ENCODE measurements at places on chromosomes 7 and 10.

DNA sequence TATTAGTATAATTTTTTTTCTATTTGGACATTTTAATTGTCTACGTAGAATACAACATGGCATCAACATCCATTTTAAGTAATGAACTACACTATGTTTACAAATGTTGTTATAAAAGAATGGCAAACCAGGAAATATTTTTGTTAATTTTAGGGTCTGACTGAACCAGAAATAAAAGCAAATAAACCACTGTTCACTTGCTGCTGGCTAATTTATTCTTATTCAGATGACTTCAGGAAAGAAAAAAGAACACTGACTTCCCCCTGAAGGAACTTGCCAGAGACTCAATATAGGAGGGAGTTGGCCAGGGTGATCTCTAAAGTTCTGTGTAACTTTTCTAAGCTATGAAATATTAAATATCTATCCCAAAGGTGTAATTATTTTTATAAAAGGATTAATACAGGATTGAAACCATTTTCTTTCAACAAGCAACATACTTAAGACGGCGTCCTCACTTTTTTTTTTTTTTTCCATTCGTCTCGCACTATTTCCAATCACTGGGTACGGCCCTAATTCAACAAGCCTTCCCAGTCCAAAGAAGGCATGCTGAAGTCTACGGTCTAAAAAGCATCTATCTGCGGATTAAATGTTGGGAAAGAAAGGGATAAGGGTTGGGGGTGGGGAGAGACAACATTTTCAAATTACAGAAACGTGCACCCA lies 1.2 kb downstream of the USP6NL start:
- peak overlapping the region; percentile 89 for H3K4me3 ChIP-seq
- peaks cover 4% of the 10 kb centered on the region for H3K36me3 ChIP-seq
- peaks cover 60% of the 10 kb centered on the region for H3K4me1 ChIP-seq

DNA sequence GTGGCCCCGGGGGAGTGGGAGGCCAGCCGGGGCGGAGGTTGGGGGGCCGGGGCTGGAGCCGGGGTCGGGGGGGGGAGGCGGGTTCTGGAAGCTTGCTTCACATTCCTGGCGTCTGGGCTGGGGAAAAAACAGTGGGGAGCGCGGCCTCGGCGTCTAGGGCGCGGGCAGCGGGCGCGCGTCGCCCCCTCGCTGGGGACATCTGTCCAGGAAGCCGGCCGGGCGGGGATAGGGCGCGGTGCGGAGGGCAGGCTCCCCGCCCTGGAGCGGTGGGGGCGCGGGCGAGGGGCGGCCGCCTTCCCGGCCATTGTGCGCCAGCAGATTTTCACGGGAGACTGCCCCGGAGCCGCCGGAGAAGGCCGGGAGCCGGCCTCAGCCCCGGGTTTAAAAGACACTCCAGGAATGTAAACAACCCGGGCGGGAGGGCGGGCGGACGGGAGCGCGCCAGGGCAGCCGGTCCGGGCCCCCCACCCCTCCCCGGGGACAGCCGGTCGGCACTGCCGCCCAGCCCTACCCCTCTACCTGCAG lies 1.4 kb downstream of the ZMIZ1 start:
- peak overlapping the region; percentile 80 for H3K27ac ChIP-seq
- H3K36me3 ChIP-seq: peaks cover 2% of the 10 kb centered on the region
- DNase-seq: no peak
- peaks cover 11% of the 10 kb centered on the region for H3K4me1 ChIP-seq
- H3K4me3 ChIP-seq: peak overlapping the region; percentile 92

DNA sequence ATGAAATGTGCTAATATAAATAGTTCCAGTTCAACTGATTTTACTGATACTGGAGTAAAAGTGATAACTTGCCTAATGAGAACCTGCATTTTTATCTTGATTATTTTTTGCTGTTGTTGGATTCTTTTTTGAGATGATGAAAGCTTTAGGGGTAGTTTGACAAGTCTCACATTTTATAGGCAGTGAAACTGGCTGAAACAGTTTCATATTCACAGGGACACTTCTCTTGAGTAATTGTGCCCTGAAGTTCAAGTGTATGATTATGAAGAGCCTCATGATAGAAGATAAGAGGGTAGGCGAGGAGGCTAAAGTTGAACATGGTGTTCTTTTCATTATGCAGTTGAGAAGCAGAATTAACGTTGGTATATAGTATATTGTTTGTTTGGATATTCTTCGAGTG lies 5.1 kb downstream of the AUTS2 start:
- no peak overlapping the region for H3K4me3 ChIP-seq
- H3K36me3 ChIP-seq: no peaks in the 10 kb centered on the region
- H3K27me3 ChIP-seq: peaks cover 43% of the 10 kb centered on the region
- H3K4me1 ChIP-seq: peaks cover 8% of the 10 kb centered on the region
- no peak overlapping the region for H3K27ac ChIP-seq
- no peak for DNase-seq

DNA sequence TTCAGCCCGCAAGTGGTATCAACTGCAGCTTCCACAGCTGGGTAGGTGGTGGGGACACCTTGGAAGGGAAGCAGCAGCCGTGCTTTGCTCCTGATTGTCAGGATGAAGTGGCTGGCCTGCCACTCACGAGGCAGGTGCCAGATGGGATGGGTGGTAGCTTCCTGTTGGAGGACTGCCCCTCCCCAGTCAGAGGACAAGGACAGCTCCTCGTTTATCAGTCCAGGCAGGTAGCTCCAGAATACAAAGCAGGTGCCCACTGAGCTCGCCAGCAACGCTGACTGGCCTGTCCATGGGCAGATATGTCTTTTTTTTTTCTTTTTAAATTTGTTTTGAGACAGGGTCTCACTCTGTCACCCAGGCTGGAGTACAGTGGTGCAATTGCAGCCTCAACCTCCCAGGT lies 431.3 kb downstream of the GALNT17 start:
- no peaks in the 10 kb centered on the region for H3K4me1 ChIP-seq
- H3K4me3 ChIP-seq: no peak overlapping the region
- DNase-seq: no peak
- H3K27me3 ChIP-seq: no peaks in the 10 kb centered on the region
- H3K27ac ChIP-seq: no peak overlapping the region

DNA sequence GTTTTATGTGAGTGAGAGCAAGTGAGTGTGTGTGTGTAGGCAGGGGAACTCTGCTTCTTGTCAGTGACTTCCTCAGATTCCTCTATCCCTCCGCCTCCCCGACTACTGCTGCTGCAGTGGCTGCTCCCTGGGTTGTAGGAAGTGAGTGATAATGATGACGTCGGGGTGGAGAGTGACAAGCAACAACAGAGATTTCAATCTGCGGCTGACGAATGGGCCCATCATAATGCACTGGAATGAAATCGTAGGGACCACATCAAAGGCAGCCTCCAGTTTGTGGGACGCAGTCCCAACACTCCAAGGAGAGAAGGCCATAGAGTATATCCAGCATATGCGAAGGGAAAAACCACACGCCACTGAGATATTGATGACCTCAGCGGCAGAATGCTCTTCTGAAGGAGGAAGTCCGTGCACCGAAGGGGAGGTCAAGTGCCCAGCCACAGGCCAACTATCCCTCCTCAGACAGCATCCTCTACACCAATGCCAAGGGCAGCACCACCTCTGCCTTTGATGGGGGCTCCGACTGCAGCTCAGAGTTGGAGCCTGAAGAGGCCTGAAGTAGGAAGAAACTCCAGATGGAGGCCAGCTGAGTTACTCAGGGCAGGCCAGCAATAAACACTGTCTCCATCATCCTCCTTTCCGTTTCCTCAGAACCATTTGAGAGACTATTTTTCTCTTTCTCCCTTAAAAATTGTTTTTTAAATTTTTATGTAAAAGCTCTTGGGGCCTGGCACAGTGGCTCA lies 11.3 kb upstream of the STMP1 start:
- peaks cover 11% of the 10 kb centered on the region for H3K36me3 ChIP-seq
- H3K27ac ChIP-seq: no peak overlapping the region
- DNase-seq: no peak
- H3K4me3 ChIP-seq: no peak overlapping the region
- H3K4me1 ChIP-seq: peaks cover 2% of the 10 kb centered on the region
- H3K27me3 ChIP-seq: no peaks in the 10 kb centered on the region

DNA sequence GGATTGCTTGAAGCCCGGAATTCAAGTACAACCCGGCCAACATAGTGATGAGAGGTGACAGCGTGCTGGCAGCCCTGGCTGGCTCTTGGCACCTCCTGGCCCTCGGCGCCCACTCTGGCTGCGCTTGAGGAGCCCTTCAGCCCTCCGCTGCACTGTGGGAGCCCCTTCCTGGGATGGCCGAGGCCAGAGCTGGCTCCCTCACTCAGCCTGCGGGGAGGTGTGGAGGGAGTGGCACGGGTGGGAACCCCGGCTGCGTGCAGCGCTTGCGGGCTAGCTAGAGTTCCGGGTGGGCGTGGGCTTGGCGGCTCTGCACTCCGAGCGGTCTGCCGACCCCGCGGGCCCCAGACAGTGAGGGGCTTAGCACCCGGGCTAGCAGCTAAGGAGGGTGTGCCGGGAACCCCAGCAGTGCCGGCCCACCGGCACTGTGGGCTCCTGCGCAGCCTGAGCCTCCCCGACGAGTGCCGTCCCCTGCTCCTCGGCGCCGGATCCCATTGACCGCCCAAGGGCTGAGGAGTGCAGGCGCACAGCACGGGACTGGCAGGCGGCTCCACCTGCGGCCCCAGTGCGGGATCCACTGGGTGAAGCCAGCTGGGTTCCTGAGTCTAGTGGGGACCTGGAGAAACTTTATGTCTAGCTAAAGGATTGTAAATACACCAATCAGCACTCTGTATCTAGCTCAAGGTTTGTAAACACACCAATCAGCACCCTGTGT lies 12.1 kb upstream of the RNF216 start:
- no peaks in the 10 kb centered on the region for H3K36me3 ChIP-seq
- DNase-seq: no peak
- H3K27me3 ChIP-seq: no peaks in the 10 kb centered on the region
- no peak overlapping the region for H3K27ac ChIP-seq
- peaks cover 10% of the 10 kb centered on the region for H3K4me1 ChIP-seq

- no peak overlapping the region for H3K27ac ChIP-seq
- H3K4me3 ChIP-seq: no peak overlapping the region
- H3K27me3 ChIP-seq: no peaks in the 10 kb centered on the region
- peaks cover 16% of the 10 kb centered on the region for H3K4me1 ChIP-seq
- DNase-seq: no peak
- peaks cover 13% of the 10 kb centered on the region for H3K36me3 ChIP-seq
These were observed 154.8 kb downstream of the GRK5 start for GRCh38 chr10:119362122-119362521.

- no peaks in the 10 kb centered on the region for H3K27me3 ChIP-seq
- no peaks in the 10 kb centered on the region for H3K4me1 ChIP-seq
- H3K4me3 ChIP-seq: no peak overlapping the region
These were observed 97.7 kb upstream of the FGFR2 start for GRCh38 chr10:121695731-121696464.

DNA sequence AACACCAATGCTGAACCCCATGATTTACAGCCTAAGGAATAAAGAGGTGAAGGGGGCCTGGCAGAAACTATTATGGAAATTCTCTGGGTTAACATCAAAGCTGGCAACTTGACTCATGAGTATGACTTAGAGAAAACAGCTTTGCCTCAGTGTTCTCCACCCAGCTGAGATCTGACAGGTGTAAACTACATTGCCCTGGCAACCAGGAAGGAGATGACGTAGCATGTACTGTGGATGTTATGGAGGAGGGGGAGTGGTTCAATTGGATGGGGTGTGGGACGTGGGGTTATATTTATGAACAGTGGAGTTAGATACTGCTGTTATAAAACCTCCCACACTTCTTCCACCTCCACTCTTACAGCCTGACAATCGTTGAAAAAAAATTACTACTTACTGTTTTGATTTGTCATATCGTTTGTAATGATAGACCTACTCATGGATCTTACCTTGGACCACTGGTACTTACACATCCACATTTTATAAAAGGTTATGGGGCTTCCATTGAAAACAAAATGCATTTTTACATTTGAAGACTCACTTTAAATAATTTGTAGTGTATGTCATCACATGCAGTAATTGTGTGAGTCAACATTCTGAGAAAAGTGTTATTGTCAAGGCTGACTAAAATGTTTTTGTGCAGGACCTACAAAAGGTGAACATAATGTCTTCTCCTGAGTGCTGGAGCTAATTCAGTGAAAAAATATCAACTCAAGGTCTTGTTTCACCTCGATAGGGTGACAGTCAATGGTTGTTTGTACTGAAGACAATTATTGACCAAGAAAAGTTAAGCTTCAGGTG lies 6.4 kb downstream of the OR2F1 start:
- no peak overlapping the region for H3K4me3 ChIP-seq
- no peak overlapping the region for H3K27ac ChIP-seq
- no peaks in the 10 kb centered on the region for H3K4me1 ChIP-seq
- peaks cover 20% of the 10 kb centered on the region for H3K27me3 ChIP-seq

DNA sequence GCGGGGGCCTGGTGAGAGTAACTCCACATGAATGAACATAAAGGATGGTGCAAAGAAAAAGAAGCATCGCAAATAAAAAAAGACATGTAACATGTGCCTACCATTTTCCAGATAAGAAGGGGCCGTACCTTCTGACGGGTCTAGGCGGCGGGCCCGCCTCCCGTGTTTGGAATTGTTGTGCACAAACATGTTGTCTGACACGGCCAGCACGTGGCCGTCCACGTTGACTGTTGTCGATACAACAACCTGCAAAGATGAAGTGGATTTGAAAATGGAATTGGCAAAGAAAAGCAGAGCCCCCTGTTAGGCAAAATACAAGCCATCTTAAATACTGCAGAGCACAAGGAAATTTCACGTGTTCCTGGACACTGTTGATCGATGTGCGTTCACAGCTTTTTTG lies 90.7 kb downstream of the EBF3 start:
- H3K4me3 ChIP-seq: no peak overlapping the region
- H3K4me1 ChIP-seq: peaks cover 4% of the 10 kb centered on the region
- H3K36me3 ChIP-seq: no peaks in the 10 kb centered on the region
- no peak for DNase-seq

GRCh38 chr7:26705567-26705966 lies 158.8 kb downstream of the SKAP2 start:
- no peak overlapping the region for H3K4me3 ChIP-seq
- no peak overlapping the region for H3K27ac ChIP-seq
- H3K4me1 ChIP-seq: no peaks in the 10 kb centered on the region
- H3K27me3 ChIP-seq: peaks cover 2% of the 10 kb centered on the region

DNA sequence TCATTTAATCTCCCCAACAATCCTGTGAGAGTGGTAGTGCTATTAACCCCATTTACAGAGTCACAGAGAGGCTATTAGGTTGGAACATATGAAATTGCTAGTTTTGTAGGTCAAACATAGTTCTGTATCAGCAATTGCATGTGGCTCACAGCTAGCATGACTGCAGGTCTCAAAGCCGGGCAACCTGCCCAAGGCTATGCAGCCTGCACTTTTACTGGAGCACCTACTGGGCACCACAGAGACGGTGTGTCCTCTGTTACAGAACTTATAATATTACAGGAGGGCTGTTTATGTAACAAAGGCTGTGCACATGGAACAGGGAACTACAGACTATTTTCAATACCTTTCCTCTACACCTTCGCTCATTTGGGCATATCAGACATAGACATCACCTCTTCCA lies 355.8 kb downstream of the RPS24 start:
- no peaks in the 10 kb centered on the region for H3K36me3 ChIP-seq
- H3K4me1 ChIP-seq: no peaks in the 10 kb centered on the region
- DNase-seq: no peak
- no peak overlapping the region for H3K27ac ChIP-seq

- no peaks in the 10 kb centered on the region for H3K36me3 ChIP-seq
- no peak overlapping the region for H3K4me3 ChIP-seq
- DNase-seq: no peak
- no peaks in the 10 kb centered on the region for H3K4me1 ChIP-seq
- peaks cover 12% of the 10 kb centered on the region for H3K27me3 ChIP-seq
These were observed 176.3 kb downstream of the DGKI start for GRCh38 chr7:137670222-137671064.

- DNase-seq: no peak
- H3K4me3 ChIP-seq: no peak overlapping the region
- H3K4me1 ChIP-seq: peaks cover 2% of the 10 kb centered on the region
- peaks cover 2% of the 10 kb centered on the region for H3K36me3 ChIP-seq
These were observed 18.1 kb downstream of the MINDY4 start for GRCh38 chr7:30789334-30789711.

- DNase-seq: no peak
- H3K27me3 ChIP-seq: no peaks in the 10 kb centered on the region
- H3K36me3 ChIP-seq: no peaks in the 10 kb centered on the region
- no peaks in the 10 kb centered on the region for H3K4me1 ChIP-seq
- H3K27ac ChIP-seq: no peak overlapping the region
These were observed 504.3 kb upstream of the VSTM2A start for GRCh38 chr7:54037873-54038272.
